Activated naive CD4-positive, alpha-beta T cell treated with anti-CD3 and anti-CD28 coated beads, Interleukin-2, amount 50 U/mL, for 16 hours (primary cell): ENCODE measurements at places on chromosomes 2 and 18.
A peak's percentile ranks its signal among the peaks of the same experiment; 100 is the strongest.

DNA sequence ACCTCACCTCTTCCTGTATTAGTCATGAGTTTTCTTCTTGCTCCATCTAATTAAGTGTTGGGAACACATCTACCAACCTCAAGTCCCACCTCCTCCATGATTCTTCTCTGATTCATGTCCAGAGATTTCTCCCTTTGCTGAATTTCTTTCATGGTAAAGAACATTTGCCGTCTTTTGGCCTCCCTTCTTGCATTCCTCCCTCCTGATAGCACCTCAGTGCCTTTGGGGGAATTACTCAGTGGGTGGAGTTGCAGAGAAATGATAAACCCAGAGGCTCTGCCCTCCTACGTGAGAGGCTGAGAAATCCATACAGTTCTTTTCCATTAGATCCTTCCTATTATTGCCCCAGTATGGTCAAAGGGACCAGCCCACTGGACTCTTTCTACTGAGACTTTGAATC, 651.9 kb downstream of the SLC4A3 start:
- DNase-seq, result no peak

DNA sequence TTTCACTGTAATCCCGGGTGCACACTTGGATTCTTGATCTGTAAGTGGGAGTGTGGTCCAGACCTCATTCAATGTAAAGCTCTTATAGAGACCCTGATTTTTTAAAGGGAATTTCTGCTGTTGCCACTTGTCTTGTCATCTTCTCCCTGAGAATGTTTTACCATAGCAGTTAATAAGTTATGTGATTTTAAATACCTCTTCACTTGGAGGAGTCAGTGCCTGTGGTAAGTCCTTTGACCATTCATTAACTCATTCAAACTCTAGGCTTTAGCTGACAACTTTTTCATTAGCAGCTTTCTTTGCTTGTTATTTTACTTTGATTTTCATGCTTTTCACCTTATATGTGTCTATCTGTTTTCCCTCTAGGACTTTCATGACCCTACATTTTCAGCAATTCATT, 51.3 kb downstream of the FMNL2 start:
- DNase-seq, result no peak

- no peak for DNase-seq
These were observed 15.2 kb downstream of the LANCL1 start for GRCh38 chr2:210461401-210461800.

DNA sequence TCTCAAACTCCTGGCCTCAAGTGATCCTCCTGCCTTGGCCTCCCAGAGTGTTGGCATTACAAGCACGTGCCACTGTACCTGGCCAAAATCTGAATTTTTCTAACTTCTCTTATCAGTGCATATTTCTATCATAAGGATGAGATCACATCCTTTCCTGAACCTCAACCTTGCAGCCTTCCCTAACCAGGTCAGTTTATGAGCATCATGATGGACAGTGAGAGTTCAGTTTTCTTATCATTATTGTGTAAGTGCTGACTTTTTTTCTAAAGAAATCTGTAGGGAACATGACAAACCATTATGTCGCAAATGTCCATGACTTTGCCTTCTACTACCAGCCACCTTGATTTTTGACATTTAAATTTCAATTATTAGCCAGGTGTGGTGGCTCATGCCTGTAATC, 31.5 kb downstream of the MRPL33 start:
- no peak for DNase-seq

DNA sequence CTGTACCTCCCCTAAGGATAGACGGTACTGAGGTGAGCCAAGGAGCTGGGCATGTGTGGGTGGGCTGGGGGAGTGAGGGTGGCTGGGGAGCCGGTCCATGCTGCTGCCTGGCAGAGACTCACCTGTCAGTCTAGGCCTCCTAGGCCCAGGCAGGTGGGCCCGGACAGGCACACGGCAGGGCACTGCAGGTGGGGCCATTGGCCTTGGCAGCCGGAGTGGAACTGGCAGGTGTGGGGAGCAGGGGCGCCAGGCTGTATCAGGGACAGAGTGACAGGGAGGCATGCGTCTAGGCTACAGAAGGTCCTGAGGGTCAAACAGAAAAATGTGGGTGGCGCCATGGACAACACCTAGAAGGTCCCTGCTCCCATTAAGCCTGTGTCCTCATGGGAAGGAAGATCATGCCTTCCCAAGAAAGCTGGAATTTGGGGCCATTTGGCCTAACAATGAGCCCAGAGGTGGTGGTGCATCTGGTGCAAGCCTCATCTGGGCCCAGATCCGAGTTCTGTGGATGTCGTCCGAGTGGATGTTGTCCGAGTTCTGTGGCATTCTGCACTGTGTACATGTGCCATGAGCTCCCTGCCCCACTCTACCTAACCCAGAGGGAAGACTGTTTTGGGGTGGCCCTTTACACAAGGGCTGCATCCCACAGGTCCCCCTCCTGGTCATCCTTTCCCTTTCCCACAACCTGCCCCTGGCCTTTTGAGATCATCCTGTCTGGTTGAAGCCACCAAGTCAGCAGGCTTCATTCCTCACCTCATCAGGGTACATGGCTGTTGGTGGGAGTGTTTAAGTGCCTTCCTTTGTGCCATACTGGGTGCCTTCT, 249.7 kb downstream of the GLI2 start:
- no peak for DNase-seq

DNA sequence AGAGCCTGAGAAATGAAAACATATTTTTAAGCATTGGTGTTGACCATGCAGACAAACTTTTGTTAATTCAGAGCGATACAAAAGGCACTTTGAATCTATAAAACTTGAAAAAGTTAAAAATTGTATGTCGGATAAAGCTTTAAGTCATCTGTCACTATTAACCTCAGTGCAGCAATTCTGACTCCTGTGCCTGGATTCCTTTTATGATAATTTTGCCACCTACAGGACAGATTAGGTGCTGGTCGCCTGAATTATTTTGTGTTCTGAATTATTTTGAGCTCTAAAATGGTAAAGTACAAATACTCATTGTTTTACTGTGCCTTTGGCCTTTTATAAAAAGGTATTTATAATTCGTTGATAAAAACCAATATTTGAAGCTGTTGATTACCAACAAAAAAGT, 19.4 kb upstream of the RNF138 start:
- no peak for DNase-seq

- DNase-seq, result no peak
These were observed 75.8 kb upstream of the BCL11A start for GRCh38 chr2:60629305-60629662.

DNA sequence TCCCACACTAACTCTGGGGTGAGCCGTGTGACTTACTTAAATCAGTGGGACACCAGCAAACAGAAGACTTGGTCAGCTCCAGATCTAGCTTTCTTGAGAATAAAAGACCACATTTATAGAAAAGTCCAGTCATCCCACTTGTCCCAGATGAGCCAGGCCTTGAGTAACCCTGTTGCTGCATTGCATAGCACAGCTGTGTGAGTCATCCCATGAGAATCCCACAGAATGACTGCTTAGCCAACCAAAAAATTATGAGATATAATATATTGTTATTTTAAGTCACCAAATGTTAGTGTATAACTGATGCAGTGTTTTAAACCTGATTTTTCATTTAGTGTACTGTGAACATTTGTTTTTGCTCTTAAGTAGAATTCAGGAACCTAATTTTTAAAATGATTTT, 94.2 kb upstream of the FSHR start:
- DNase-seq, result no peak

GRCh38 chr2:11053546-11053945, 101.7 kb upstream of the SLC66A3 start:
- DNase-seq, result no peak

- DNase-seq, result peak; percentile 67
These were observed 73.8 kb downstream of the RPIA start for GRCh38 chr2:88765154-88765888.

GRCh38 chr2:110732422-110733413, at the start of gene ACOXL:
ACOXL (plus strand) TSS chr2:110732573; CDS start chr2:110768390, 35,817 bp downstream.
- peak; percentile 24 for DNase-seq

GRCh38 chr2:58702302-58702885, 461.3 kb upstream of the FANCL start:
- no peak for DNase-seq

GRCh38 chr2:226136739-226137138, 662.9 kb downstream of the IRS1 start:
- DNase-seq, result no peak

GRCh38 chr18:8215741-8216140, 393.5 kb upstream of the RAB12 start:
- no peak for DNase-seq

DNA sequence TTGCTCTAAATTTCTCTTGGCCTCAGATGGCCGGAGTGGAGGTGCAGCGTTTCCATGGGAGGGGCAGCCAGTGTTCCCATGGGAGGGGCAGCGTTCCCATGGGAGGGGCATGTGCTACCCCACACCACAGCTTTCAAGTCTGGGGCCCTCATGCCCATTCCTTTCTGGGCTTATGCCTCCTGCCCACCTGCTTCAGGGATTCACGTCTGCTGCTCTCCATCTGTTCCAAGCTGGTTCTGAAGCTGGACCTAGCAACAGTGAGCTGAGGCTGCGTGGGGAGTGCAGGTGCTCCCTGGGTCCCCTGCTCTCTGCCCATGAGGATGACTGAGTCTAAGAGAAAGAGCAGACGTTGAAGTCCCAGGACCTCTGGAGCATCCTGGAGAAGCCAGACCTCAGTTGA, 243.1 kb upstream of the PXDN start:
- DNase-seq, result no peak

DNA sequence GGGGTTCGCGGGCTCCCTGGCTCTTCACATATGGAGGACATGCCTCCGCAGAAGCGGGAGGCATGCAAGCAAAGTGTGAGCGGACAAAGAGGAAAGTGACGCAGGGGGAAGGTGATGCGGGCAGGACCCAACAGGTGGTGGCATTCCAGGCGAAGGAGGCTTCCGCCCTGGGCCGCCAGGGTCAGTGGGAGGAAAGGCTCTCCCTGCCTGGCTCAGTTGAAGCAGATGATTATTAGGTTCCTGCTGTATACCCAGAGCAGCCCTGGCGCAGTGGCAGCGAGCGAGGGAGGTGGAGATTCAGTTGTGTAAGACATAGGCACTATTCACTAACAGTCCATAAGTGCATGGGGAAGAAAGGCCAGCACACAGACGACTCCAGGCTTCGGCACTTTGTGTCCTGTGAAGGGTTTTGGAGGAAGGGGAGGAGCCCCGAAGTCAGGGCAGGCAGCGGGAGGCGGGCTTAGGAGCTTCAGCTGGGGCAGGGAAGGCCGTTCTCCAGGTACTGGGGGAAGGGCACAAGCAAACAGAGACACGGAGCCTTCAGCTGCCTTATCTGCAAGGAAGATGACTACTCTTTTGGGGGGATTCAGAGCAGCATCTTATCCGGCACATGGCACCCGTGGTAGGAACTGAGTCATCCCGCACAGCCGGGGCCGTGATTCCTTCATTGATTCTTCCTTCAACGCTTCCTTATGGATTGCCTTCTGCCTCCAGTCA, 89.8 kb downstream of the TGOLN2 start:
- DNase-seq, result no peak

DNA sequence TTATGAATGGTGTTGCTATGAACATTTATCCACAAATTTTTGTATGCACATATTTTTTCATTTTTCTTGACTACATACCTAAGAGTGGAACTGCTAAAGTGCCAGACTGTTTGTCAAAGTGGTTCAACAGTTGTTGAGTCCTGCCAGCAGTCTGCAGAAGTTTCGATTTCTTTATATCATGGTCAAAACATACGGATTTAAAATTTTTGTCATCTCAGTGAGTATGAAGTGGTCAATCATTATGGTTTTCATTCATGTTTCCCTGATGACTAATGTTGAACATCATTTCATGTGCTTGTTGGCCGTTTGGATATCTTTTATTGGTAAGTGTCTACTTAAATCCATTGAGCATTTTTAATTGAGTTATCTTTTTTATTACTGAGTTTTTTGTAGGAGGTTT, 39.2 kb downstream of the CCDC138 start:
- DNase-seq, result no peak

DNA sequence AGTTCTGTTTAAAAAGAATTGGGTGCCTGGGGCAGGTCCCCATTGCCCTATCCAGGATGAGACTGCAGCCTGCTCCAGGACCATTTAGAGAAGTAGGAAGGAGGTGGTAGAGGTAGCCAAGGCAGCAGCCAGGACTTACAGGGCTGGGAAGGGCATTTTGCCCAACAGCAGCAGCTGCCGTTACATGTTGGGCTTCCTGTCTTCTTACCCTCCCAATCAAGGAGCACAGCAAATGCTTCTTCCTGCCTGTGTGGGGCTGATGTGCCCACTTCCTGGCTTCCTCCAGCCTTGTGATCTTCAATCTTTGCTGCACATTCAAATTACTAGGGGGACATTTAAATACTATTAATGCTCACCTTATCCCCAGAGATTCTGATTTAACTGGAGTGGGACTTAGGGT, 112.0 kb downstream of the QPCT start:
- DNase-seq, result peak; percentile 11

DNA sequence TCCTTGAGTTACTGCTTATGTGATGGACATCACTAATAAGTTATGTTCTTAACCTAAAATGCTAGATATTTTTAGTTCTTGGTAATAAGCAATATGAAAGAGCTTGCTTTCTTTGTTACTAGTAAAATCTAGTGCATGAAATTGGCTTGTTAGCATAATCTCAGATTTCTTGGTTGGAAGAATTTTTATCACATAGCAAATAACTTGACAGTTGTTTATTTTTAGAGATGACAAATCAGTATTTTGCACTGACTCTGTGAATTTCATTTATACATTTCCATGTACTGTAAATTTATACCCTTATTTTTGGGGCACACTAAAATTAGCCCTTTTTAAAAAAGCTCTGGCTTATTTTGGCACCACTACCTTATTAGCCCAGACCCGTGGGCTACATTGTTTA, 45.6 kb downstream of the LCLAT1 start:
- no peak for DNase-seq

GRCh38 chr2:239396881-239397681, 3.7 kb downstream of the HDAC4 start:
- peak; percentile 50 for DNase-seq

GRCh38 chr2:128613351-128613750, 294.7 kb upstream of the HS6ST1 start:
- no peak for DNase-seq

DNA sequence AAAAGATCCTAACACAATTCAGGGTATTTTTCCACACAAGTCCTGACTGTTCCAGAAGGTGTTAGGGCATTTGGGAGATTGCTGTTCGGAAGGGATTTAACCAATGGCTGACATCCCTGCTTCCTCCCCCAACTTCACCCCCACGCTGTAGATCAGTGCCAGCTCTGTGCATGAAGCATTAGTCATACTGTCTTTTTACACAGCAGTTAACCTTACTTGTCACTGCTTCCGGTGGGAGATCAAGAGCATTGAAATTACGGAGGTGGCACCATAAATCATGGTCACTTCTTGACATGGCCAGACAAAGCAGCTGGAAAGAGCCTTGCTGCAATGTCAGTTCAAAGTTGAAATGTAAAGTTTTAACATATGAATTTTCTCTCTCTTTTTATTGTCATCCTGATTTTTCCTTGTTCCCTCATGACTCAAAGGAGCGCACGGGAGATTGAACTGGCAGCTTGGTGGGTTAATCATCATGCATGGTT, 70.2 kb downstream of the HRH4 start:
- no peak for DNase-seq

- DNase-seq, result no peak
These were observed 35.0 kb downstream of the PIKFYVE start for GRCh38 chr2:208300847-208301618.

- no peak for DNase-seq
These were observed 91.9 kb downstream of the PPP1R1C start for GRCh38 chr2:182077448-182078142.

GRCh38 chr2:151198645-151199044, 63.0 kb downstream of the RBM43 start:
- no peak for DNase-seq
